CD4-positive, alpha-beta T cell treated with Interleukin-1 beta for 1 hour (primary cell): ENCODE measurements at places on chromosomes 5 and 9.

GRCh38 chr5:45385321-45386058, 310.7 kb downstream of the HCN1 start:
- no peak for DNase-seq

- no peak for DNase-seq
Observed at GRCh38 chr9:90333226-90333625, 309.4 kb downstream of the DIRAS2 start.

DNA sequence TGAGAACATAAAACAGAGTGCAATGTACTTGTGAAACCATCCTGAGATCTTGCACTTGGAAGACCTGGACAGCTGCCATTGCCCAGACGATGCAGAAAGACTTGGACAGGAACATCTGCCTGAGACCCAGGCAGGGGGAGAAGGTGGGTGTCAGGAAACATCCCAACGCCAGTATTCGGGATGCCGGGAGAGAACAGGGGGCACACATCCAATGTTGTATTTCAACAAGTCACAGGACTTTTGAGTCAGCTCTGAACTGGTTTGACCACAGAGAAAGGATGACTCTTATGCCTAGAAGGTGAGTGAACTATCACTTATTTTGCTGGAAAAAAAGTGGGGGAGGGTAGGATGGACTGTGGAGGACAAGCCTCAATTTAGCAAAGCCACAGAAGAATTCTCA, 124.6 kb downstream of the ROR2 start:
- DNase-seq, result no peak

DNA sequence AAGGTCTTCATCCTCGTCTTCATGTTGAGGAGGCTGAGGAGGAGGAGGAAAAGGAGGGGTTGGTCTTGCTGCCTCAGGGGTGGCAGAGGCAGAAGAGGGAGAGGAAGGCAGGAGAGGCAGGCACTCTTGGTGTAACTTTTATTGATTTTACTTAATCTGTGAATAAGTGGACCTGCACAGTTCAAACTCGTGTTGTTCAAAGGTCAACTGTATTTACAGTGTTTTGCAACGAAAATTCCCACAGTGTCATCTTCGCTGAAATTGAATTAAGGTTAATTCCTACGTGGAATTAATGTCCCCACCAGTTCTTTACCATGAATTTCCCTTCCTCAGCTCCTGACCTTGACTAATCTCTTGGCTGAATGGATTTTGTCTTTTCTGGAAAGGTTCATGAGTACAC, 21.2 kb upstream of the ENHO start:
- DNase-seq, result no peak

DNA sequence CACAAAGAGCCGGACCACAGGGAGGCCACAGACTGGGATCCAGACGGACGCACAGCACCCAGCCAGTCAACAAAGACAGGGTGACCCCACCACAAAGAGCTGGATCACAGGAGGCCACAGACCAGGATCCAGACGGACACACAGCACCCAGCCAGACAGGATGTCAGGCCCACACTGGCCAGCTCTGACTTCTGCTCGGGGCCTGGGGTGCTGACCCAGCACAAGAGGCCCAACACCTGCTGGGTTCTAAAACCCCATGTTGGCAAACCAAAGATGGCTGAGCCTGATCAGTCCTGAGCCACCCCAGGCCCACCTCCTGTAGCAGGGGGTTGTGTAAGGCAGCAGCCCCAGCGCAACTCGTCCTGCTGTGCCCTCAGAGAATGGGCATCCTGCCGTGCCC, 5.2 kb upstream of the DPH7 start:
- no peak for DNase-seq

DNA sequence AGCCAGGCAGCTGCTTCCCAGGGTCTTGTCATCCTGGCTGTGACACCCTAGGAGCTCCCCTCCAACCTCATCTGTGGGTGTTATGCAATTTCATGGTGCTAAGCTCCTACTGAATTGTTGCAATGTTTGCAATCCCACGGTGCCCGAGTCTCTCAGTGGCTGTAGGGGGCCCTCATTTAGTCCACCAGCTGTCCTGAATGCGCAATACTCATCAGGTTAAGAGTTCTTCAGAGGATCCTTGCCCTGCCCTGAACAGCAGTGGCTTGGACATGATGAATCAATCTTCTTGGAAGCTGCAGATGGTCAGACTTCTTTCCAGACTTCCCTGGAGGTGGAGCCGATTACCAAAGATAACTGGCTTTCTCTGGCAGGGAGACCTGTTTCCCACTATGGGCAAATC, 584.1 kb downstream of the CCDC171 start:
- DNase-seq, result no peak

GRCh38 chr9:114314256-114314867, 8.5 kb upstream of the ORM1 start:
- no peak for DNase-seq

- peak; percentile 64 for DNase-seq
Observed at GRCh38 chr5:132065351-132065937, 5.0 kb downstream of the IL3 start.

DNA sequence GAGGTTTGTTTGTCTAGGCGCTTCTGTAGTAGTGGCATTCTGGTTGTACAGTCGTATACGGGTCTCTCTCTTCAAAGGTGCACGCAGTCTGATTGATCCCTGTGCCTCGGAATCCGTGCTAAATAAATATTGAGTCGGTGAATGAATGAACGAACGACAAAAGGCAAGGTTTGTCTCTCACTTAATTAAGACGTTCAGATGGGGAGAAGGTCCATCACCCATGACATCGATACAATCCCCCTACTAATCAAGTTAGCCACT, 500 bp upstream of the CREBRF start:
- no peak for DNase-seq
